Fibroblast of skin of scalp (primary cell): ENCODE measurements at places on chromosomes 2 and 18.

GRCh38 chr2:204299766-204300165 is 245.5 kb upstream of the PARD3B start:
- no peak for DNase-seq

DNA sequence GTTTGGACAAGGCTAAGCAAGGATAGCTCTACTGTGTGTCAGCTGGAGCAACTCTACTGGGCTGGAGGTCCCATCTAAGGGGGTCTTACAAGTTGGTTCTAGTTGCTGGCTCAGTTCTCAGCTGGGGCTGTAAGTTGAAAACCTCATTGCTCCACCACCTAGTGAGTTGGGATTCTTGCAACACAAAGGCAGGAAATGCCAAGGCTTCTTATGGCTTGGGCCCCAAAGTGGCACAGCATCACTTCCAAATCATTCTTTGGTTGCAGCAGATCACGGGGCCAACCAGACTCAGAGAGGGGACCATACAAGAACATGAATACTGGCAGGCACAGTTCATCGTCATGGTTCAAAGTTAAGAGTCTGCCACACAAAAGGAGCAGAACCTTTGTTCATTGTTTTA is 332.7 kb downstream of the LRRTM1 start:
- DNase-seq, result peak; percentile 65

DNA sequence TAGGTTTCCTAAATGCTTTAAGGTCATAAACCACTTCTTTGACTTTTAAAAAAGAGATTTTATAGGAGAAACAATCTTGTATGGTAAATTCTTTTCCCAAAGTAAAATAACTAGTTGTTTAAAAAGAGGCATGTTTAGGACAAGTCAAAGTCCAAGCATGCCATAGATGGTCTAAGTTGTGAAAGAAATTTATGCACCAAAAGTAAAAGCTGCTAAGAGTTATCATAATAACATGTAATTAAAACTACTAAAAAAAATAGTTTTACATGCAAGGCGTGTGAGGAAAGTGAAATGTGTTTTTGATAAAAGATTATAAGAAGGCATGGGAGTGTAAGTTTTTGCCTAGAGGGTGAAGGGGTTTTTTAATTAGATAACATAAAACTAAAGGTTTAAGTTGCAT is 22.5 kb downstream of the FAM210A start:
- DNase-seq, result peak; percentile 7

GRCh38 chr2:133424876-133425275 is 143.4 kb downstream of the NCKAP5 start:
- DNase-seq, result no peak

GRCh38 chr2:197322724-197323720 is 12.4 kb upstream of the ANKRD44 start:
- no peak for DNase-seq

DNA sequence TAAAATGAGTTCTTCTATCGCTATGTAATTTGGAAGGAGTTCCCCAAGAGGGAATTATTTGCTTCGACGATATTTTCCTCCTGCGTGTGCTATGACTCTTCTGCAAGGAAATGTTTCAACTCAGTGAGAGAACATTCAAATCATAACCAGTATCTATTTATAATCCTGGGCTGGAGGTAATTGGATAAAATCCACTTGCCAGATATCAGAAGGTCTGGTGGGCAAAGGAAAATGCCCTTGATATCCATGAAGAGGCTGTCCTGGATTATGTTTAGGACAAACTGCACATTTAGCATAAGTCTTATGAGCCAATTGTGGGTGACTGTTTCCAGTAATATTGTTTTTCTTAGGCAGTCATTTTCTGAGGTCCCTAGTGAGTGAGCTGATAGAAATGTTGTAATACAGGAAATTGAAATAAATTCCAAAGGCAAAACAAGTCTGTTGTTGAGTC is 17.7 kb downstream of the RPIA start:
- peak; percentile 17 for DNase-seq
